ENCODE measurements at places on chromosomes 12 and 14.

DNA sequence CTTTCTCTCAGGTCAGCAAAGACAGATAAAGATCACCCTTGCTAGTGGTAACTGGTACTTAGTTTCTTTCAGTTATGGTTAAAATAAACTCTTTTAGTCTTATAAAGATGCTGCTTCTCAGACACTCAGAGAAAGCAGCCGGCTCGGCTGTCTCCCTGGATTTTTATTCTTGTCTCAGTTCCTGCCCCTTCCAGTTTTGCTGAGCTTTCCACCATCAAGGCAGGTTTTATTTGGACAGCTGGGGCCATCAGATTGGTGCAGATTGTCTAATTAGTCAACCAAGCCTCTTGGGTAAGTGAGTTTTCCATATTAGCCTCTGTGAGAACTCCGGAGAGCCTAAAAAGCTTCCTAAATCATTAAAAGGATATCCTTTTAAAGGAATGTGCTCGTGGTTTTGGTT lies 130.8 kb upstream of the BMP4 start:
- DNase-seq = no peak

DNA sequence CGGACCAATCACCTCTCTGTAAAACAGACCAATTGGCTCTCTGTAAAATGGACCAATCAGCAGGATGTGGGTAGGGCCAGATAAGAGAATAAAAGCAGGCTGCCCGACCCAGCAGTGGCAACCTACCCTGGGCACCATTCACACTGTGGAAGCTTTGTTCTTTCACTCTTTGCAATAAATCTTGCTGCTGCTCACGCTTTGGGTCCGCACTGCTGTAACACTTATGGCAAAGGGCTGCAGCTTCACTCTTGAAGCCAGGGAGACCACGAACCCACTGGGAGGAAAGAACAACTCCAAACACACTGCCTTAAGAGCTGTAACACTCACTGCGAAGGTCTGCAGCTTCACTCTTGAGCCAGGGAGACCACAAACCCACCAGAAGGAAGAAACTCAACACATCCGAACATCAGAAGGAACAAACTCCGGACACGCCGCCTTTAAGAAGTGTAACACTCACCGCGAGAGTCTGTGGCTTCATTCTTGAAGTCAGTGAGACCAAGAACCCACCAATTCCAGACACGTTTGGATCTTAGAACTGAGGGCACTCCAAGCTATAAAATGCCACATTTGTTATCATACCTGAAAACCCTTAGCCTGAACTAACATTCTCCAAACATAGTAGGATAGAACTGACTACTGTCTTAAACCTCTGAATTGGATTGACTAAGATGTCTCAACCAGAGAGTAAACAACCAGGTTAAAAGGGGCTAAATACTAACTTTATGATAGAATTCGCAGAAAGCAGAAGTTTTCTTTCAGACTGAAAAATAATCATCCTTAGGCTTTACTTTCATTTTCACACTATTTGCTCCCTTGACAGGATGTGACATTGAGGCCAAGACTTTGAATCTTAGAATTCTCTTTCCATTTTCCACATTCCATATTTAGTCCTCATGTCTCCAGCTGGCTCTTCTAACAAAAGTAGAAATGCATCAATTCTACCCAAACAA lies 33.6 kb downstream of the CDKL1 start:
- DNase-seq = no peak

GRCh38 chr12:69880571-69880970 lies 55.5 kb downstream of the MYRFL start:
- no peak for DNase-seq

DNA sequence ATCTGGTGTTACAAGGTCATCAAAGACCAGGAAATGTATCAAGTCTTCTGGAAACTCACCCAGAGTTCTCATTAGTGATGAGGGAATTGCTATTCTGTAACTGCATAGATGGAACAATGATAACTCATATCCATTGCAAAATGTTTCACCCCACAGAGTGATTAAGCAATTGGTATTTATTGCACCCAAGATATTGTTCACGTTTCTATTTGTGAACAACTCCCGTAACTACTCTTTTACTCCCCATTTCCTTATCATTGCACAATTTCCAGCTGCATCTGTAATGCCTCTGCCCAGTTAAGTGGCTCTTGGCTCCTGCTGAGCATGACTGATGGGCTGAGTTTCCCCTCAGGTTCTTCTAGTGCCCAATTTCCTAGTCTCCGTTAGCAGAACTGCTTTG lies 108.7 kb upstream of the PRICKLE1 start:
- no peak for DNase-seq

Data from hepatic stellate cell (primary cell).